ENCODE measurements at places on chromosomes 13 and 19.

GRCh38 chr19:43623889-43624670, 4.7 kb upstream of the ZNF428 start:
- no peak for DNase-seq

GRCh38 chr13:28376604-28377003, 118.3 kb downstream of the FLT1 start:
- no peak for DNase-seq

GRCh38 chr19:18562086-18562485, 4.4 kb downstream of the KXD1 start:
- DNase-seq: no peak

- DNase-seq: no peak
These were observed 39.0 kb downstream of the C1QTNF9 start for GRCh38 chr13:24348385-24348784.

- no peak for DNase-seq
These were observed 2.4 kb upstream of the ZNF506 start for GRCh38 chr19:19823916-19824315.

GRCh38 chr13:113813749-113814434, 50.0 kb downstream of the GAS6 start:
- DNase-seq: no peak

All from tibial nerve (tissue), 4 donors.